ENCODE measurements at places on chromosomes 5 and 9.
A peak's percentile ranks its signal among the peaks of the same experiment; 100 is the strongest.

DNA sequence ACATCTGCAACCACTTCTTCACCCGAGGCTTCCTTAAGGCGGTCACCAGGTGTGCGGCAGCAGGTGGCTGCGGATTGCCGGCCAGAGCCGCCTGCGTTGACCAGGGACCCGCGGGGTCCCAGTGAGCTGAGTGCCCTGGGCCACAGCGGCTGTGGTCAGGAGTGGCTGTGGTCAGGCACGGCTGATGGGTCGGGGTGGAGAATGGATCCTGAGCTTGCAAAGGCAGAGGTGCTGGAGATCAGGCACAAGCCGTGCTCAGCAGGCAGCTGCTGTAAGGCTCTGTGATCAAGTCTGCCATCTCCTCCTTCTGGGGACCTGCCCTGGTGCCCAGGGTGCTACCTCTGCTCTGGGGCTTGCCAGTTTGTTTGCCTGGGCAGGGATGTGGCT lies 2.1 kb downstream of the UAP1L1 start:
- no peak for DNase-seq

DNA sequence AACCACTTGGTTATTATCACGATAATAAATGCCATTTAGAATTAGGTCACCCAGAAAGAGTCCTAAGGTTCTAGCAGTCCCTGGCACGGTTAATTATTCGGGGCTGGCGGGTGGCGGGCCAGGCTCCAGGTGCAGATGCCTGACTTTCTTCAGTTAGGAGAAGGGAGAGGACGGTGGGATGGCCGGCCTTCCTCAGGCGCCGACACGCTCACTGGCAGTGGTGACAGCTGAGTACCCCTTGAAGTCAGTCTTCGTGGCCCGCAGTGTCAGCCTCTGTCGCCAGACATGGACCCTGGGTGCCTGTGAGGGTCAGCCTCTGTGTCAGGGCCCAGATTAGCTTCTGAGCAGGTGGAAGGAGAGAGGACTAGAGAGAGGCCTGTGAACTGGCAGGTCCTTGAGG lies 21.1 kb upstream of the EXOC3 start:
- DNase-seq, result no peak

- DNase-seq, result no peak
Observed at GRCh38 chr9:17402309-17402708, 176.6 kb upstream of the SH3GL2 start.

- no peak for DNase-seq
Observed at GRCh38 chr5:77777281-77777892, 1.2 kb upstream of the TBCA start.

GRCh38 chr9:38299856-38300255 lies 92.6 kb upstream of the ALDH1B1 start:
- DNase-seq, result no peak

GRCh38 chr9:91382298-91382697 lies 20.6 kb upstream of the AUH start:
- DNase-seq, result no peak

DNA sequence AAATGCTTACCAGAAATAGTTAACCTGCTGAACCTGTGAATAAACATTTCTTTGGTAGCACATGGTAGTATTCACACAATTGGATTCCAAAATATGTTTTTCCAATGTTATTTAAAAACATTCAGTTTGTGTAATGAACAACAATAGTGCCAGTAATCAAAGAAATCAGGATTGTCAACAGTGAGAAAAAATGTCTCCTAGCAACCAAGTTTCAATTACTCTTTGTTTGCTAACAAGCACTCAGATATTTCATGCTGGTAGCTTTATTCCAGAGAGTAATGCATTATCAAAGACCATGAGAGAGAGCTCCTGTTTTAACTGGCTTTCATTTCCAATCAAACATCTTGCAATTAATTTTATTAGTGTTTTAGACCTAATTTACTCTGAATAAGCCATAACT lies 768.1 kb upstream of the GRAMD2B start:
- DNase-seq, result no peak

DNA sequence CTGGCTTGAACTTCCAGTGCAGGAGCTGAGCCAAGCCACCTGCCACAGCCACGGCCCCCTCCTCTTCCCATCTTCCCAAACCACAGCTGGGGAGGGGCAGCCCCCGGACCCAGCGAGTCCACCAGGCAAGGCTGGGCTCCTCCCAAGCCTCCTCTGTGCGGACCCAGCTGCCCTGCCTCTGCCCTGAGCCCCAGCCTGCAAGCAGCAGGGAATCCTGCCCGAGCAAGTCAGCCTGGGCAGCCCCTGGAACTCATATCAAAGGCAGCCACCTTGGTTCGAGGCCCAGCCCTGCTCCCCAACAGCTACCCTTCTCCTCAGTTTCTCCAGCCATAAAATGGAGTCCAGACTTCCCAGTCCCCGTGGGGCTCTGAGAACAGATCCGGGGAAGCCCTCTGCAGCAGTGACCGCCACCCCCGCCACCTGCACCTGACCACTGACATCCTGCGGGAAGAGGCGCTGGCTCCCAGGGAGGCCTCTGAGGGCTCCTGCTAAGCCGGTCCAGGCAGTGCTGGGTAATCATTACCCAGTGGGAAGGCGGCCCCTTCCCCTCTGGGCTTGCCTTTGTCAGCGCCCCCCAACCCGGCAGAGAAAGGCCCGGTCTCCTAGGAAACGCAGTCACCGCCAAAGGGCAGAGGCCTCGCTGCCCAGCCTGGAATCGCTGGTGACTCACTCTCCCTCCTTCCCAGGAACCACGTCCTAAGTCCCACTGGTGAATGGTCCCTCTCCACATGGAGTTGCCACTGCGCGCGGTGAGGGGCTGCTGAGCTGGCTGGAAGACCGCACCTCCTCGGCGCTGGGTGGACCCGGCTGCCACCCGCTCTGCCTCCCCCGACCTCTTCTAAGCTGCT lies 1.5 kb downstream of the VAV2 start:
- DNase-seq, result peak; percentile 59

DNA sequence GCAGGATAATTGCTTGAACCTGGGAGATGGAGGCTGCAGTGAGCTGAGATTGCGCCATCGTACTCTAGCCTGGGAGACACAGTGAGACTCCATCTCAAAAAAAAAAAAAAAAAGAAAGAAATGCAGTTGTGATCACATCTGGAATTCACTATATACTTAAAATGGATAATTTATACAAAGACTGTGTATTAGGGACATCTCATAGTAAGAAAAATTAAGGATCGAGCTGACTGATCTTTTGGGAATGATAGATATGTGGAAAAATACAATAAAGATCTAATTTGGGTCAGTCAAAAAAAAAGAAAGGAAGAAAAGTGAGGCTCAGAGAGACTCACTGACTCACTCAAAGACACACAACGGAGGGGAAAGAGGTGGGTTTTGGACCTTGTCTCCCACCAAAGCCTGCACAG lies 73.2 kb upstream of the STXBP1 start:
- DNase-seq, result no peak

DNA sequence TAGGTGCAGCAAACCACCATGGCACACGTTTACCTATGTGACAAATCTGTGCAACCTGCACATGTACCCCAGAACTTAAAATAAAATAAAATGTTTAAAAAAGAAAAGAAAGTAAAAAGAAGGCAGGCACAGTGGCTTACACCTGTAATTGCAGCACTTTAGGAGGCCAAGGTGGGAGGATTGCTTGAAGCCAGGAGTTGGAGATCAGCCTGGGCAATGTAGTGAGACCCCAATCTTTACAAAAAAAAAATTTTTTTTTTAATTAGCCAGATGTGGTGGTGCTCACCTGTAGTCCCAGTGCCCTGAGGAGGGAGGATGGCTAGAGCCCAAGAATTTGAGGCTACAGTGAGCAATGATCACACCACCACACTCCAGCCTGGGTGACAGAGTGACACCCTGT lies 12.5 kb upstream of the LHFPL2 start:
- DNase-seq, result no peak

GRCh38 chr5:165837286-165837685 lies 2331.9 kb downstream of the MAT2B start:
- no peak for DNase-seq

- DNase-seq, result no peak
Observed at GRCh38 chr9:792331-793260, 48.9 kb upstream of the DMRT1 start.

DNA sequence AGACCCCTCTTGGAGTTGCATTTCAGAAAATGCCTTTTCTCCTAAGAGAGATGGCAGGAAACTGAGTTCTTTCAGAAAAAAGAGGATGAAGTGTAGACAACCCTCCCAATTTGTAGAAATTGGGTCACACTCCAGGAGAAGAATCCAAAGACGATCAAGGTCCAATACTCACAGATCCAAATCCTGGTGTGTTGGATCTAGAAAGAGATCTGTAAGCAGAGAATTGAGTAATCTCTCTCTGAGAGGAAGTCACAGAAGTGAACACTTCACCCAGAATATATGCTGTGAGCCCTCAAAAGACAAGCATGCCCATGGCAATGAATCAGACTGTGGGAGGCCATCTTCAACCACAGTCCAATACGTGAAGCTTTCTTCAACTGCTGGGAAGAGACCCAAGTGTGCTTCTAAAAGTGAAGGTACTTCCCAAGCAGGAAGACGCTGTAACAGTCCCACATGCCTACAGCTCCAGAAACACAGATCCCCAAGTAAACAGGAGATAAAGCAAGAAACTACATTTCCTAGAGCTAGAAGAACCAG lies 182.7 kb downstream of the SMC2 start:
- no peak for DNase-seq

DNA sequence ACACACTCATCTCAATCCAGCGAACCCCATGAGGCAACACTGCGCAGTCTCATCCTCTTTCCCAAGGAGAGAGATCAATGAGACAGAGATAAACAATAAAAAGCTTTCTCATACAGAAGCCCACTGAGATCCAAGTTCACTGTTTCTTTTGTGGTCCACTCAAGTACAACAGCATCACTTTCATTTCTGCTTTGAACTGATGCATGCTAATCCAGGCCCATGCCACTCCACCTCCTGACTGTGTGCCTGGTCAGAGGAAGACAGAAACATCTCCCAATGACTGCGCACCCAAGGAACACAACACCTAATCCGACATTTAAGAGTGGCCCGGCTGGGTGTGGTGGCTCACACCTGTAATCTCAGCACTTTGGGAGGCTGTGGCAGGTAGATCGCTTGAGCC lies 104.0 kb downstream of the SERINC5 start:
- no peak for DNase-seq

- DNase-seq, result no peak
Observed at GRCh38 chr5:34895641-34896419, 19.5 kb downstream of the RAD1 start.

- no peak for DNase-seq
Observed at GRCh38 chr5:176959051-176959450, 47.5 kb downstream of the UIMC1 start.

- no peak for DNase-seq
Observed at GRCh38 chr5:110896901-110897300, 158.1 kb downstream of the SLC25A46 start.

DNA sequence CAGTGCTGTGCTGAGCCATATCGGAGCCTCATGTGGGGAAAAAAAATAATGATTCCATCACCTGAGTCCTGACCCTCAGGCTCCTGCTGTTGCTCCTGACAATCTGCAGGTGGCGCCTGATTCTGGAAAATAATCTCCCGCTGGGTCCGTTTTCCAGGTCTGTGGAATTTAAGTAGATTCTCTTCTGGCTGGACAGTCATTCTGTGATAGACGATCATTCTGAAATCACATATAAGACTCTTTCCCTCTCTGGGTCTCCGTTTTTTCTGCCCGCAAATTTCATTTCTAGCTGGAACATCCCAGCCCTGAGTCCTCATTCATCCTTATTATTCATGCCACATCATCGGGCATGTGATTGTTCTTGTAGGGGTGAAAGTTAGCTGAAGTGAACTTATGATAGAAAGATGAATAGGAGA lies 22.1 kb upstream of the STXBP1 start:
- DNase-seq, result peak; percentile 74

GRCh38 chr5:575636-576035 lies 36.5 kb upstream of the CEP72 start:
- DNase-seq, result no peak

GRCh38 chr5:1300581-1301083 lies 5.8 kb upstream of the TERT start:
- no peak for DNase-seq
